Skin of body (tissue), 3 donors: ENCODE measurements at places on chromosomes 7 and 10. TPM values are rescaled to one million over a fixed set of nuclear protein-coding genes. Genes with fewer than 3 reads are reported as not detected.

Gene UCMA
- total RNA-seq: not detected

Gene ZNF273
- total RNA-seq: 10.7 TPM

Gene HK1
- 50.6 TPM for total RNA-seq

Gene AGAP5
- total RNA-seq: 5.4 TPM

Gene SOSTDC1
- total RNA-seq: 58.9 TPM

Gene MGAM2
- total RNA-seq: 0.20 TPM

Gene GNAT3
- not detected for total RNA-seq

Gene COL1A2
- total RNA-seq: 8,355 TPM

Gene PNLIPRP2
- total RNA-seq: not detected

Gene MACROH2A2
- 10.2 TPM for total RNA-seq

Gene NYAP1
- total RNA-seq: 1.7 TPM

Gene RASA4B
- 6.7 TPM for total RNA-seq

Gene HOGA1
- total RNA-seq: 0.99 TPM

Gene TEX47
- total RNA-seq: not detected

Gene ZNF786
- total RNA-seq: 6.6 TPM

Gene ZNF727
- 0.30 TPM for total RNA-seq

Gene TMEM213
- not detected for total RNA-seq

Gene GIMAP7
- 5.7 TPM for total RNA-seq

Gene CYP2C19
- total RNA-seq: 0.69 TPM

Gene PRR15
- total RNA-seq: 0.20 TPM

Gene GPR37
- 4.3 TPM for total RNA-seq

Gene TMEM196
- total RNA-seq: under 0.01 TPM

Gene CYP2W1
- 17.4 TPM for total RNA-seq

Gene PODXL
- total RNA-seq: 11.4 TPM

Gene OR2A12
- not detected for total RNA-seq

Gene SKIDA1
- 1.2 TPM for total RNA-seq

Gene TBX20
- total RNA-seq: 0.20 TPM

Gene GIGYF1
- total RNA-seq: 17.9 TPM

Gene MKRN1
- total RNA-seq: 75.2 TPM

Gene ABCC2
- 2.1 TPM for total RNA-seq

Gene EXOSC1
- 21.0 TPM for total RNA-seq

Gene PRRT4
- 4.1 TPM for total RNA-seq

Gene CPA4
- total RNA-seq: 63.8 TPM

Gene CAV1
- total RNA-seq: 243 TPM

Gene IGFBP1
- total RNA-seq: 0.10 TPM

Gene PRLHR
- under 0.01 TPM for total RNA-seq
